ENCODE measurements at places on chromosomes 3 and 15.

DNA sequence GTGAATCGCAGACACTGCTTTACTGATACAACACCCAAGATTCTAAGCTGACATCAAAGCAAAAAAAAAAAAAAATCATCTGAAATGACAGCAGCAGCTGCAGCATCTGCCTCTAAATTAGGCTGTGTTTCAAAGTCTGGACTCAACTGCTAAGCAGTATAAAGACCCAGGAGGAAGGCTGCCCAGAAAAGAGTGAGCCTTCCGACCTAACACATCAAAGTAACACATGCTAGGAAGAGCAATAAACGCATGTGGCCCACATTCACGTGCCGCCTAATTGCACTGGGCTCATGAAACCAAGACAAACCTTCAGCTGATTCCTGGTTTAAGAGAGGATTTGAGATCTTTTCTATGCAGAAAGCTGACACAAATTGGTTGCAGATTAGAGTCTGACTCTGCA lies 317.1 kb downstream of the ZIC4 start:
- no peak for DNase-seq

DNA sequence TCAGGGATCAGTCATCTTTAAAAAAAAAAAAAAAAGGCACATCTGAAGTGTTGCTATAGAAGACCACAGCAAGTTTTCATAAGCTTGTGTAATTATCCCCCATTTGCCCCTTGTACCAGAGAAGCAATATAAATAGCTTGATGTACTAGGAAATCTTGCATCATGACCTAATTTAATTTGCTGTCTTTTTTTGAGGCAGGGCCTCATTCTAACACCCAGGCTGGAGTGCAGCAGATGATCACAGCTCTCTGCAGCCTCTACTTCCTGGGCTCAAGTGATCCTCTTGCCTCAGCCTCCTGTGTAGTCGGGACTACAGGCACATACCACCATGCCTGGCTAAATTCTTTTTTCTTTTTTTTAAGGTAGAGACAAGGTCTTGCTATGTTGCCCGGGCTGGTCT lies 88.7 kb downstream of the ARIH1 start:
- DNase-seq, result no peak

- no peak for DNase-seq
Measured at GRCh38 chr15:39188930-39189329, 391.9 kb upstream of the THBS1 start.

- DNase-seq, result no peak
Measured at GRCh38 chr3:148023994-148024393, 614.8 kb downstream of the ZIC1 start.

GRCh38 chr3:11498646-11499045 lies 145.1 kb downstream of the VGLL4 start:
- DNase-seq, result no peak

- DNase-seq, result no peak
Measured at GRCh38 chr3:65045138-65045537, 357.3 kb upstream of the ADAMTS9 start.

DNA sequence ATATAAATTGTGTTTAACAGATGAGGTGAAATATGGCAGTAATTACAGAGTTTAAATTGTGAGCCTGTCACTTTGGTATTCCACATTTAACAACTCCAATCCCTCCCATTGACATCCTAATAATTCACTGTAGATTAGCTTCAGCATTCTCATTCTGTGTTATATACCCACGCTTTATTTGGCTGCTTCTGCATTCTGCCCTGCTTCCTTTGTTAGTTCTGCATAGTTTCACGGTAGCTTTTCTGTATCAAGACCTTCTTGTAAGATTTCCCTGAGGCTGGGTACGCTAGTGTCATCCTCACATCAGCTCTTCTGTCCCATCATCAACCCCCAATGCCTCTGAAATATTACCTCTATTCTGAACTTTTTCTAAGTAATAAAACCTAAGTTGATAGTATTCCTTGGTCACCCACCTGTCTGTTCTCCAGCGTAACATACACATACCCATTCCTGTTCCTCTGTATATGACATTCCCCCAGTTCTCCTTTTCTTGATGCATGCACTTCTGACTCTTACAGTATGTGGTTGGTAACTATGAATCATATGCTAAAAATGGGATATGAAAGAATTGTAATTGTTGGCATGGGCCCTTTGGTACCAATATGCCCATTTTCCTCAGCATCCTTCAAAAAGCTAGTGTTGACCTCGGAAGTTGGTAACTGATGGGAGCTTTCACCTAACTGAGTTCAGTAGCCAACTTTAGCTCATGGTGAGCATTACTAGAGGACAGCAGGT lies 171.2 kb downstream of the KLHL25 start:
- no peak for DNase-seq

- DNase-seq, result no peak
Measured at GRCh38 chr3:194064380-194065332, 71.3 kb upstream of the HES1 start.

DNA sequence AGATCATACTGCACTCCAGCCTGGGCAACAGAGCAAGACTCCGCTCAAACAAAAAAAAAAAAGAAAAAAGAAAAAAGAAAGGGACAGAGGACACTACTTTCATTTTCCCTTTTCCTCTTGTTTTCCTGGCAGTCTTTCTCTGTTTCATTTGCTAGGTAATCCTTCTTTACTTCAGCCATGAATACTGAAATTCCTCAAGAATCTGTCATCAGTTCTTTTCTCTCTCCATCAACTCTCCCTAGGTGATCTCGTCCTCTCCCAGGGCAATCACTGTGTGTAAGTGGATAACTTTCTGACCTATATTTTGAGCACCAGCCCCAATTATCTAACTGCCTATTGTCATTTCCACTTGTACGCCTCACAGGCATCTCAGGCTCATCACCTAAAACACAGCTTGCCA lies 51.5 kb downstream of the TTC23 start:
- no peak for DNase-seq

DNA sequence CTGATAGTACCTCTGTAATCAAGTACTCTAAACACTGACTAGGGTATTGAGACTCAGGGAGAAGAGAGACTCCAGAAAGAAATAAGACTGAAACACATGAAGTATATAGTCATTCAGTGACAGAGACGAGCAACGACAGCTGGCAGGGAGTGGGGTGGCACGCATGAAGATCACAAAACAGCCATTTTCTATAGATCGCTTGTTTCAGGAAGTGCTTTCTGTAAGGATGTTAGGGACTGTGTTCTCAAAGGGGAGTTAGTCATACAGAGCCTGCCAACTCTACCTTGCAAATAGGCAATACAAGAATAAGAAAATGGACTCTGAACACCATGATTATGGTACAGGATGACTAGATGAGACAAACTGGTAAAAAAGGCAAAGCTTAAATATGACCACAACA lies 139.5 kb downstream of the TBL1XR1 start:
- DNase-seq, result peak; percentile 29

- no peak for DNase-seq
Measured at GRCh38 chr3:15387171-15387581, 40.2 kb downstream of the METTL6 start.

GRCh38 chr15:75554717-75555116 lies 24.4 kb downstream of the PTPN9 start:
- no peak for DNase-seq

- DNase-seq, result no peak
Measured at GRCh38 chr15:84921121-84921520, 36.7 kb downstream of the SLC28A1 start.

DNA sequence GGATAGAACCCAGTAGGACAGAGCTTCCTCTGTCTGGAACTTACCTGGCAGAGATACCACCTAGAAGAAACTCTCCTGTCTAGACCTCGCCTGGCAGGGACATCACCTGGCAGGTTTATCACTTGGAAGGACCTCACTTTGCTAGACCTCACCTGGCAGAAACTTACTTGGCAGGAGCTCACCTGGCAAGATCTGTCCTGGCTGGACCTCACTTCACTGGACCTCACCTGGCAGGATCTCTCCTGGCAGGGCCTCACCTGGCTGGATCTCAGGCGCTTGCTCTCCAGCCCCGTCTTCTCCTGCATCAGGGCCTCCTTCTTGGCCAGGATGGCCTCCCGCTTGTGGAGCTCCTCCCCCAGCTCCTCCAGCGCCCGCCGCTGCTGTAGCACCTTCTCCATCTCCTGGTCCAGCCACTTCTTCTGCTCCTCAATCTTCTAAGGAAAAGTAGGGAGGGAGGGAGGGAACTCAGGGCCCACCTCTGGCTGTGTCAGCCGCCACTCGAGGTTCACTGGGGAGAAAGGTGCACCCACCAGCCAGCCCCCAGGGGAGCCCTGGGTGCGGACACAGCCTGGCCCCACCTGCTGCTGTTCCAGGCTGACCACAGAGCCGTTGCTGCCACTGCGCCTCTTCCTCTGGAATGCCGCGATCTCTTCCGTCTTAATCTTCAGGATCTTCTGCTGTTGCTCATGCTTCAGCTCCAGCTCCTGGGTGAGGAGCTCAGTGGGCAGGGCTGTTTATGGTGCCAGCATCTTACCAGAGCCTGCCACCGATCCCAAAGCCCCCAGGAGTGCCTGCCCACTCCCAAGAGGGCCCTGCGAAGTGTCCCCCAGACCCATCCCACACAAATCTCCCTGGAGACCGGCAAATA lies 22.5 kb downstream of the KIF7 start:
- no peak for DNase-seq

DNA sequence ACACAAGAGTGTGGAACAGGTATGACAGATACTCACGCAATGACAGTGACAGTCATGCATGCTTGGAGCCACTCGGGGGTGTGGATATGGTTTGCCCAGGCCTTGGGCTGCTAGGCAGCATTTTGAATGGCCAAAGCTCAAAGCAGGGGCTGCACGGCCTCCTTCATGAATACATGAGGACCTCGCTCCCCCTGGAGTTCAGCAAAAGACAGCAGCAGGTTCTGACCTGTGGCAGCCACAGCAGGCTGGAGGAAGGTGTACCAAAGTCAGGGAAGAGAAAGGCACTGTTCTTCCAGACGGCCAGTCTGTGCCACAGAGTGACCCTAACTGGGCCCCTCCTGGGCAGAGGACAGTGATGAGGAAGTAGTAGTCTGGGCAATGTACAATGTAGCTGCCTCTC lies 88.2 kb upstream of the C2CD4B start:
- no peak for DNase-seq

GRCh38 chr15:31404345-31404744 lies 77.7 kb downstream of the KLF13 start:
- DNase-seq, result no peak

DNA sequence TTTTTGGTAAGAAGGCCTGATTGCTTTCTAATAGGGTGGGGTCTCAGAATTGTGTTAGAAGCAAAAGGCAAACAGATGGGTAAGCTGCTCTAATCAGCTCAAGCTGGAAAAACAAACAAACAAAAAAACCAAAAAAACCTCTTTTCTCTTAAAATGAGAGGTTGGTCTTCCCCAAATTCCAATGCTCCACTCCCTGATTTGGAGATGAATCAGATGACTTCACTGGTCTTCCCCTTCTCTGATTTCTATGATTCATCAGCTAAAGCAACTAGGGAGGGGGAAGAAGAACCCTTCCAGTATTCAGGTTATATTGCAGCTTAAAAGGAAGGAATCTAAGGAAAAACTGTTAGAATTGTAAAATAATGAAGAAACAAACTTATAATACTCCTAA lies 9.6 kb upstream of the ANXA2 start:
- no peak for DNase-seq

DNA sequence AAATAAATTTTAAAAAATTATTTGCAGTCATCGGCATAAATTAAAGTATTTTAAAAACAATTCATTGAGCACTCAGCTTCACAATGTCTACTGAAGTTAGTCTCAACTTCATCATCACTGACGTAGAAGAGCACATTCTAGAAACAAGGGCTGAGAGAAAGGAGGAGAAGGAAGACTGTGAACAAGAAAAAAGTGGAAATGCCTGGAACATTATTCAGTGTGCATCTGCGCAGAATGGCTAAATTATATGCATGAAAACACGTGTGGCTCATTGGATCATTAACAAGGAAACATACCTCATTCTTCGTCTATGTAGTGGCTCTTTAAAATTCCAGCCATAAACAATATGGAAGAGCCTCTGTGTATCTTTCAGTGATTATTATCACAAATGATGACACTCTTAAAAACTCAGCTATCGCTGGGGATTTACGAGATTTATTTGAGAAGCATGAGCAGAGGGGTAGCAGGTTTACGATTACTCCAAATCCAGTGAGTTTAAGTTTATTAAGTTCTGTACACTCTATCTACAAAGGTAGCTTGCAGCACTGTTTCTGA lies 404.2 kb upstream of the CDIN1 start:
- no peak for DNase-seq

- DNase-seq, result no peak
Measured at GRCh38 chr3:64676831-64677230, 11.0 kb downstream of the ADAMTS9 start.

- no peak for DNase-seq
Measured at GRCh38 chr3:127753338-127753737, 69.0 kb downstream of the MGLL start.

- no peak for DNase-seq
Measured at GRCh38 chr3:44865272-44866035, 3.7 kb downstream of the TMEM42 start.

DNA sequence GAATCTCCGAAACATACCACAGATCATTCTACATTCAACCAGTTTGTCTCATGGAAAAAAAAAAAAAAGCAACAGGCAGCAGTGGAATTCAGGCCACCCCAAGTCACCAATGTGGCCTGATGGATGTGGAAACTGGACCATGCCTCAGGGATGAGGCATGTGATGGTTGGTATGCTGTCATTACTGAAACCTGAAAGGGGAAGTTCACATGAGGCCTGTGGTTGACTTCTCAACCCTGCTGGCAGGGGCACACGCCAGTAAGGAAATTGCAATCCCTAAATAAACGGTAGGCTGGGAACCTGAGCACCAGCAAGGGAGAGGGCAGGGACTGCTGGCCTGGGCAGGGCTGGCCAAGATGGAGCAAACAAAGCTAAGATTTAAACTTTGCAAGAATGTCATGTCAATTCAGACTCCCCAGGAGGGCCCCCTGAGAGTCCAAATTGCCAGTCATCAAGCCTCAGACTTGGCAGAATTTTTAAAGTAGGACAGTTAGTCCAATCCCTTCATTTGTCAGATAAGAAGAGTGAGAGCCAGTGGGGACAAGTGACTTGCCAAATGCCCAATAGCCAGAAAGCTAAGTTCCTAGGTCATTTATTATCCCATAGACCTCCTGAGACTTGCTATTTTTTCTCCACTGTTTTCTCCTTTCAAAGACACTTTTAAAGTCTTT lies 310.4 kb downstream of the ERC2 start:
- no peak for DNase-seq

DNA sequence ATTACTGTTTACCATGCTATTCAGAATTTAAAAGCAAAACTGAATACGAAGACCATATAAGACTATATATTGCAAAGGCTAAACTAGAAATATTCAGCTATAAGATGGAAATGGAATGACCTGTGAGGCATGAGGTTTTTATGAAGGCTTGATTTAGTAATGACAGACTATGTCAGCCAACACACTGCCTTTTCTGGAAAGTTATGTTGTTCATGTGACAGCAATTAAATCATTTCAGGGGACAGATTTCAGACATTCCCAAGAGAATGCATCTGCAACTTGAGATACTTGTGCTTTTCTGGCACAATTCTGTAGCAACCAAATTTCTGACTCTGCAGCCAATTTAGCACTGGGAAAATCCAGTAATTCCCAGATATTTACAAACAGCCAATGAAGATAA lies 8.6 kb upstream of the GATM start:
- no peak for DNase-seq

GRCh38 chr15:66704803-66705153 lies 2.7 kb downstream of the SMAD6 start:
- DNase-seq, result no peak

GRCh38 chr3:113825090-113825489 lies 13.5 kb upstream of the GRAMD1C start:
- DNase-seq, result peak; percentile 36
